NCI-H69 (cell line): ENCODE measurements at places on chromosomes 11 and 22.
A peak's percentile ranks its signal among the peaks of the same experiment; 100 is the strongest.

DNA sequence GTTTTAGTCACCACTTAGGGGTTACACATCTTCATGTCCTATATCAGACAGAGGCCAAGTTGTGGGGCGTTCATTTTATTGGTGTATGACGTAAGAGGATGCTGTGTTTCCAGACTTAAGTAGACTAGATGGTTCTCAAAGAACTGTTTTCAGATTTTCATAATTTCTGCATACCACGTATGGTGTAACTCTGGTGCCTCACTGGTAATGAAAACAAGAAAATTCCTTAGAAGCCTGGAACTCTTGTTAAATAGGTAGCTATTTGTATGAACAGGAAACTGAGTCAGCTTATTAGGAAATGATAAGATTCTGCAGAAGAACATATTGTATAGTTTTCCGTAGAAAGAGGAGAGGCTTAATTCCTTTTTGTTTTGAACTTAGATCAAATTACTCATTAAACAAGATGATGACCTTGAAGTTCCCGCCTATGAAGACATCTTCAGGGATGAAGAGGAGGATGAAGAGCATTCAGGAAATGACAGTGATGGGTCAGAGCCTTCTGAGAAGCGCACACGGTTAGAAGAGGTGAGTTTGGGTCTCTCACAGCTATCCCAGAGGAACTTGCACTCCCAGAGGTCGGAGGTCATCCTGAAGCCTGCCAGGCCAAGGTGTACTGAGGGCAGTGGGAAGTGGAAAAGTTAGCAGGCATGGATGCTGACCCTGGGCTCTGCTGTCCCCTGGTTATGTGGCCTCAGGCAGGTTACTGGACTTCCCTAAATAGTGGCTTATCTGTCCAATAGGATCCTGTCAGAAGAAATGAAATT is 3.9 kb downstream of the CDC45 start:
- DNase-seq: no peak

DNA sequence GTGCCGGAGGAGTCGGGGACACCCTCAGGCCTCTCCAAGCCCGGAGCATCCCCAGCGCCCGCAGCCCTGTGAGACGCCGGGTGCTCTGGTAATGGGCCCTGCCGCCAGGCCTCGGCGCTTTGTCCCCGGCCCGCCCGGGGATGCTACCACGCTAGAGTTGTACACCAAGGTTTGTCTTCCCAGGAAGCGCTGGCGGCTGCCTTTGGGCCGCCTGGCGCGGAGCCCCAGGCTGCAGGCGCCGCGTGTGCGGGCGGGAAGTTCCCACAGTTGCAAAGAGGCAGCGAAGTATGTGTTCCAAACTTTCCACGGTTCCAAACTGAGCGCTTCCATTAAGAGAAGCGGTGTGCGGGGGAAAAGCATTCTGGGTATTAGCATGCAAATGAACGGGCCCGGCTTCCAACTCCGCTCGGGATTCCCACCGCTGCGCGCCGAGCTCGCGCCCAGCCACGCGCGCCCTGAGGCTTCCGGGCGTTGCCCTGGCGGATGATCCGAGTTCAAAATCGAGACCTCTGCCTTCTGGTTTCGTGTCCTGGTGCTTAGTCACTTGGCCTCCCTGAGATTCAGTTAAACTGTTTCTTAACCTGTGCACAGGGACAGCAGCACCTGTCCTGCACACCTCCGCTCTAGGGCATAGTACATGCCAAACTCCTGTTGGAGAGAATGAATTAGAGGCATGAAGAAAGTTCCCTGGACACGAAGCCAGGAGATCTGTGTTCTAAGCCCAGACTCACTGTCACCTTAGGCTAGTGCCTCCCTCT is 1.3 kb upstream of the PATZ1 start:
- DNase-seq: peak; percentile 87

- peak; percentile 20 for DNase-seq
Measured at GRCh38 chr11:9601037-9601875, 27.8 kb downstream of the WEE1 start.

DNA sequence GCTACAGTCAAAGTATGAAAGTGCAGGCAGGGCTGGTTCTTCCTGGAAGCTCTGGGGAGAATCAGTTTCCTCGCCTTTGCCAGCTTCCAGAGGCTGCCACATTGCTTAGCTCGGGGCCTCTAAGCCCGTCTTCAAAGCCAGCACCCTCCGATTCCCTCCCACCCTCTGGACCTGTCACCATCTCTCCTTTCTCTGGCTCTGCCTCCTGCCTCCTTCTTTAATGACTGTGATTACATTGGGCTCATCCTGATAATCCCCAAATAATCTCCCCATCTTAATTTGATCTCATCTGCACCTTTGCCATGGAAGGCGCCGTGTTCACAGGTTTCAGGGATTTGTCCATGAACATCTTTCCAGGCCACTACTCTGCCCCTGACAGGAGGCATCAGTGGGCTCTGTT is 42.5 kb downstream of the MCM5 start:
- DNase-seq: no peak

- DNase-seq: peak; percentile 59
Measured at GRCh38 chr11:84558085-84558905, 1068.8 kb downstream of the DLG2 start.

- no peak for DNase-seq
Measured at GRCh38 chr11:2088284-2088683, 50.9 kb downstream of the IGF2 start.

- peak; percentile 87 for DNase-seq
Measured at GRCh38 chr11:62393061-62393611, 25.7 kb upstream of the SCGB1A1 start.

GRCh38 chr11:120386774-120387371 is 50.7 kb downstream of the ARHGEF12 start:
- DNase-seq: no peak

GRCh38 chr11:44608991-44609782 is 43.7 kb downstream of the CD82 start:
- peak; percentile 41 for DNase-seq

GRCh38 chr11:35272391-35272902 is 133.5 kb downstream of the CD44 start:
- DNase-seq: no peak

GRCh38 chr22:22446517-22446916 is 62.0 kb downstream of the ZNF280B start:
- peak; percentile 52 for DNase-seq

GRCh38 chr11:20342347-20343141 is 21.0 kb upstream of the HTATIP2 start:
- DNase-seq: peak; percentile 77

- no peak for DNase-seq
Measured at GRCh38 chr22:23787600-23787896, 782 bp downstream of the SMARCB1 start.

DNA sequence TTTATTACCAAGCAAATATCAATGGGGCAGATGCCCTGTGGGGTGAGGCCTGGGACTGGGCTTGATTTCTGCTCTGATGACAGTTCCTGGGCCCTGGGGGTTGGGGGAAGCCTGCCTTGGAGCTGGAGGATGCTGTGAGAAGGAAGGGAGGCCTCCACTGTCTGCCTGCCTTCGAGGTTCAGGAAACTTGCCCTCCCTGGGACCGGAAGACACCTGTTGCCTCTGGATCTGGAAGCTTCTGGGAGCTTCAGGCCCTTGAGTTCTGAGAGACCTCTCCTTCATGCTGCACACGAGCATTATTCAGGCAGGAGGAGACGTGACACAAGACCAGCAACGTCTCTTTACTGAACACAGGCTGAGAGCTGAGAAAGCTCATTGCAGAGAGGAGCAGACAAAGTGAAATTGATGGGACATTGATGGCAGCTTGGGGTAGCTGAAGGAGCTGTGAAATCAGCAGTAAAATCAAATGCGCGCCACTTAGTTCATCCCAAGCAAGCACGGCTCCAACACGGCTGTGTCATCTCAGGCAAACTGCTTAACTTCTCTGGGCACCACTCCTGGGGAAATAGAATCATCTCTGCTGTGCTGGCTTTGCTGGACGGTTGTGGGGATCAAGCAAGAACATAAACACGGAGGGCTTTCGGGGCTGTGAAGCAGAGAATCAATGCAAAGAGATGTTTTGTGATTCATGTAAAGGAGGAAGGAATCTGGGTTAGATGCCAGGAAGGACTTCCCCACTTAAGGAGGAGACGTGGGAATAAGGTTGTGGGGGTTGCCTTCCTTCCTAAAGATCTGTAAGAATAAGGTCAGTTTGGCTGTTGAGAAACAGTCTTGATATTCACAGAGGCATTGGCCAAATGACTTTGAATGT is 64.5 kb downstream of the TP53I11 start:
- DNase-seq: no peak

GRCh38 chr11:32500001-32500400 is 64.7 kb upstream of the WT1 start:
- no peak for DNase-seq

- peak; percentile 77 for DNase-seq
Measured at GRCh38 chr11:1877211-1878136, 14.2 kb downstream of the PRR33 start.

GRCh38 chr11:113279591-113279990 is 34.8 kb upstream of the TTC12 start:
- no peak for DNase-seq
